ENCODE measurements at places on chromosomes 7 and 10.

- DNase-seq: no peak
Observed at GRCh38 chr10:91007655-91008054, 86.8 kb upstream of the ANKRD1 start.

DNA sequence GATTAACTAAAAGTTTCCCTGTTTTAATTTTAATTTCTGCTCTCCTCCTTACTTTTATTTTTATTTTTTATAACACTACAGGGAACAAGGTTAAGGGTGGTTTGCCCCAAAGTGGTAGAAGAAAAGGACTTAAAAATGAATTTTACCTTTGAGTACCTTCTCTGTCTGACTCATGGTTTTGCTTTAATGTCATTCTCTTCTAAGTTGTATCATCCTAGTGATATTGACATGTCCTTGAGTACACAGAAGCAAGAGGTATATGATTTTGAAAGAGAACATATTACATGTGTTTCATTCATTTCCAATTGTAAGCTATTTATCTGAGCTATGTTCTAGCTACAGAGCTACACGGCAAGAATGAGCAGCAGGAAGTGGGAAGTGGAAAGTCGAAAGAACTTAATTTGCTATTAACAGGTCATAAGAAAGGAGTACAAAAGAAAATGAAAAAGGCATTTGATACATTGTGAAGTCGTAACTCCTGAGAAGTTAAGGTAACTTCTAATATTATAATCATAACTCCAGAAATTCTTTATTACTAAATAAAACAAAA lies 112.5 kb downstream of the SEMA3A start:
- no peak for DNase-seq

GRCh38 chr7:604001-604883 lies 84.6 kb upstream of the PDGFA start:
- peak; percentile 94 for DNase-seq

GRCh38 chr7:155568842-155569494 lies 22.6 kb upstream of the CNPY1 start:
- DNase-seq: no peak

DNA sequence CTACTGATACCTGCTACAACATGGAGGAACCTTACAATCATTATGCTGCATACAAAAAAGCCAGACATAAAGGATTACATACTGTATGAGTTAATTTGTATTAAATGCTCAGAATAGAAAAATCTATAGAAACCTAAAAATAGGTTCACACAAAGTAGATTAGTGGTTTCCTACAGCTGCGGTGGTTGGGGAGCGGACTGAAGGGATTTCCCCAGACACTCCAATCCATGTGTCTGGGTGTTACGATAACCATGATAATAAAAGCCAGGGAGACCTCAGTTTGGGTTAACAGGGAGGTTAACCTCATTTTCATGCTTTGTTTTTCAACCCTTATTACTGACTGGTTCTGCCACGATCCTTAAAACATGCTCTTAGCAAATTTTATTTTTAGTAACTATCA lies 355.9 kb downstream of the KCNMA1 start:
- no peak for DNase-seq
